ENCODE measurements at places on chromosomes 1 and 21.
A peak's percentile ranks its signal among the peaks of the same experiment; 100 is the strongest.

DNA sequence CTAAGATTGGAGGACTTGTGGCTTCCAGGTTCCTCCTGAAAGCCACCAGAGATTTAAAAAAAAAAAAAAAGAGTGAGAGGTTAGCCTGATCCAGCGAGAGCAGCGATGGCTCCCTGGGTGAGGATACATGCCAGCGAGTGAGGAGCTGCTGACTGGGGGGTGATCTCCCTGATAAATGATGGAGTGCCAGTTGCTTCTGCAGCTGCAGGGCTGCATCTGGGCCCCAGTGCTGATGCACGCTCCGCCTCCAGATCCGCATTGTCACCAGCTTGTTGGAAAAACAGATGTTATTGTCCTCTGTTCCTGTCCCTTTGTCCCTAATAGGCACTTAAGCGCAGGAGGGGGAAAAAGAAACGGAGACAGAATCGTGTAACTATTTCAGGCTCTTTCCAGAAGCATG lies 28.6 kb downstream of the UBIAD1 start:
- no peak for DNase-seq

- DNase-seq, result no peak
These were observed 25.9 kb downstream of the CACHD1 start for GRCh38 chr1:64495878-64496277.

GRCh38 chr1:229553621-229554130 lies 4.8 kb downstream of the ABCB10 start:
- peak; percentile 33 for DNase-seq

DNA sequence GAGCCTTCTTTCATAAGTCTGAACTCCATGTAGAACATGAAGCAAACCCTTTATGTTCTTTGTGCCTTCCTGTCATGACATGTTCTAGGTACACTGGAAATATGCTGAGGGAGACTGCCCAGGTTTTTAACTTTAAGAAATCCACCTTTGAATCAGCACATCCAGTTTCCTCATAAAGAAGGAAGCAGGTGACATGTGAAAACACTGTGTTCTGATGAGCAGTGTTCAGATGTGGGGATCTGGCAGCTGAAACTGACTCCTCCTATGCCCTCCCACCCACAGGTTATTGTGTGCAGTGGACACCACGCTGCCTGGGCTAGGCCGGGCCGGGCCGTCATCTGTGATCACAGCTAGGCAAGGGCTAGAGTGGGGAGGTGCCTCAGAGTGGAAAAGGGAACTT lies 51.1 kb downstream of the CNN3 start:
- DNase-seq, result no peak

DNA sequence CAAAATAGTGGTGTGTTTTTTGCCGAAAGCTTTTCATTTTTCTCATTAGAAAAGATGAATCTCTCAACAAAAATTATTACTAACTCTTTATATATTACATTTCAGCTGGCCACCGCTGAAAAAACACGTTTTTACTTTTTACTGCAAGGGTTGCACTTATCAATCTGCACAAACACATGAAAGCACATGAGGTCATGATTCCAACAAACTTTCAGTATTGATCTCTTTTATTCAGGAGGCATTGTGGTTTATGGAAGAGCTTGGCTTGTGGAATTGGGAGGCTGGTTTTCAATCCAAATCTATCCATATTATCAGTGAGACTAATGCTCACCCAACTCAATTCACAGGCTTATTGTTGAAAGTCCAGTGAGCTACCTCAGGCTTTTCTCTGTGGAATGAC lies 20.6 kb upstream of the LPGAT1 start:
- no peak for DNase-seq

DNA sequence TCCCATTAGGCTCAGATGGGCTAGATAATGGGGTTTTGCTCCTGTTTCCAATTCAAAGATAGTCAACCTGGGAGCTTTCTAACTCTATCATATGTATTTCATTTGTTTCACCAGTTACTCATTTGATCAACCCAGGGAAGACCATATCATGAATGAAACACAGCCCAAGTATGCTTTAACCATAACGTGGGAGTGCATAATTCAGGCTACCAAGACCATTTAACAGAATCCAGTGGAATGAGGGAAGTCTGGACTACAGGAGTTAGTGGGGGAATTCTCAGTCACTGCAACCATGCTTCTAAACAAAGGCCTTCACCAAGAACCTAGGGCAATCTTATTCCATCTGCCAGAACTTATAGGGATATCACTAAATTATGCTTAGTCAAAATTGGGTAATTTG lies 15.0 kb upstream of the SLC16A1 start:
- peak; percentile 65 for DNase-seq

GRCh38 chr1:201718346-201719202 lies 110.4 kb upstream of the IPO9 start:
- no peak for DNase-seq

- DNase-seq, result peak; percentile 94
These were observed 35.0 kb upstream of the JAK1 start for GRCh38 chr1:65001231-65001792.

Data from GM23248 (cell line).